ENCODE measurements at places on chromosomes 1 and 21.

DNA sequence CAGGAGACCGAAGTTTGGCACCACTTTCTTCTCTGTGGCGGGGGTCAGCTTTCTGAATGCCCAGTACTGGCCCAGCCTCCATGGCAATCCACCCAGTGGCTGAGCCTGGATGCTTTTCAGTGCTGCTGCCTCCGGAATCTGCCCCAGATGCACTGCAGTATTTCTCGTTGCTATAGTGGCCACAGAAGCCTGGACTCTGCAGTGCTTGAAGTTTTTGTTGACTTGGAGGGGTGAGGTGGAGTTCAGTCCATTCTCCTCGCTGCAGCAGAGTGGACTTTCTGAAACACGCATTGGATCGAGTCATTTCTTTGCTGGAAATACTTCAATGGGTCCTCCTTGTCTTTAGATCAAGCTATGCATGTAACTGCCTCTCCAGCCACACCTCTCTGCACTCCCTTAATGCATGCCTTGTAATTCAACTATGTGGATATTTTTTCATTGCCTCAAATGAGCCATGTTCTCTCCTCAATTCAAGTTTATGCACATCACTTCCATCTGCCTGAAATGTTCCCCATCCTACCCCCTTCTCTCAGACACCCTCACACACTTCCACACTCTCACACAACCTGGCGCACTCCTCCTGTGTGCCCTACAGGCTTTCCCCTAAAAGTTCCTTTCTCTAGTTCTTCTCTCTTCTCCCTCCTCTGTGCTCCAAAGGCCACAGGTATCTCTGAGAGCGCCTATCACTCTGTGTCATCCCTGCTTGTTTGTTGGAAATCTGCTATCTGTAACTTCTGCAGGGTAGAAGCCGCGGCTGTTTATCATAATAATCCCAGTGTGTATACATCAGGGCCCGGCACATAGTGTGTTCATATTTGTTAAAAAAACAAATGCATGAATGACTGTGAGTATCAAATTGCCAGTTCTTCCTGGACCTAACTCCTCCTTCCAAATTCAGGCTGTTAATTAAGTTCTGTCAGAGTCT, 16.5 kb downstream of the ADAM30 start:
- DNase-seq, result no peak

- no peak for DNase-seq
Measured at GRCh38 chr21:38388203-38388602, 110.1 kb downstream of the ERG start.

- no peak for DNase-seq
Measured at GRCh38 chr1:111201275-111202090, 1.0 kb upstream of the DENND2D start.

DNA sequence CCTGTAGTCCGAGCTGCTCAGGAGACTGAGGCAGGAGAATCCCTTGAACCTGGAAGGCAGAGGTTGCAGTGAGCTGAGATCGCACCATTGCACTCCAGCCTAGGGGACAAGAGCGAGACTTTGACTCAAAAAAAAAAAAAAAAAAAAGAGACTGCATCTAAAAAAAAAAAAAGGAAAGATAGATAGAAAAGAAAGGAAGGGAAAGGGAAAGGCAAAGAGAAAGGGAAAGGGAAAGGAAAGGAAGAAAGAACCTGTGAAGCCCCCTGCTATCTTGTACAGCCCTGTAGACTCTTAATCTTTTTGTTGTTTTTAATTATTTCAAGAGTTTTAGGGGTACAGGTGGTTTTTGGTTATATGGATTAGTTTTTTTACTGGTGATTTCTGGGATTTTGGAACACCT, 46.0 kb upstream of the MUTYH start:
- no peak for DNase-seq

- no peak for DNase-seq
Measured at GRCh38 chr1:21326861-21327344, 36.6 kb upstream of the ECE1 start.
